Keratinocyte (primary cell): ENCODE measurements at places on chromosomes 13 and 19.

GRCh38 chr13:45872566-45872965 is 21.0 kb upstream of the SIAH3 start:
- DNase-seq: no peak

- no peak for DNase-seq
Observed at GRCh38 chr13:94825507-94825906, 113.2 kb upstream of the SOX21 start.

DNA sequence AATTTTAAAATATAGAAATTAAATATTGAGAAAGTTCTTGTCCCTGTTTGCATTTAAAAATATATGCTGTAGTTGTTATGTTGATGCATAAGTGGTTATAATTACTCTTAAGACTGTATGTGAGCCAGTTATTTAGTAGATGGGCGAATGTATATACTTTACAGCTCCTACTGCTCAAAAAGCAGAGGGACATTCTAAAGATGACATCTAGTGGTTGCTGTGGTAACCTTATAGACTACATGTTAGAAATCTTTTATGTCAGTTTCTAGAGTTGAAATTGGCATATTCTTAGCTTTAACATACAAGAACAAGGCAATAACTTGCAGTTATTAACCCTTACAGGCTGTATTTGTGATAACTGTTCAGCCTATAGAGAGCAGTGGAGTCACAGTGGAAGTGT is 160.5 kb downstream of the OLFM4 start:
- DNase-seq: no peak

DNA sequence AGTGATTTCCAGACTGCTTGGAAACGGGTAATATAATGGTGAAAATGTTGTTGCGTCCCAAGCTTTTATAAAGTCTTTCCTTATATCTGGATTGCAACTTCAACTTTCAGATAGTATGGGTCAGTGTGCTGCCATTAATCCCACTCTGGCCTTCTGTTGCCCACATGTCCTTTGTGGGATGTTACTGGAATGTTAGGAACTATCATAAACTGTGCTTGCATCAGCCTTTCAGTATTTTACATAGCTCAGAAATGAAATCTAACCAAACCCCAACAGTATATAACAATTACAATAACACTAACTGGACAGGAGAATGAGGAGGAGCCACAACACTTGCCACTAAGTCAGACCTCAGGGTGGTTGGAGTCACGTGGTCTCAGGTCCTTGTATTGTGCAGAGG is 78.9 kb downstream of the LNX2 start:
- no peak for DNase-seq

DNA sequence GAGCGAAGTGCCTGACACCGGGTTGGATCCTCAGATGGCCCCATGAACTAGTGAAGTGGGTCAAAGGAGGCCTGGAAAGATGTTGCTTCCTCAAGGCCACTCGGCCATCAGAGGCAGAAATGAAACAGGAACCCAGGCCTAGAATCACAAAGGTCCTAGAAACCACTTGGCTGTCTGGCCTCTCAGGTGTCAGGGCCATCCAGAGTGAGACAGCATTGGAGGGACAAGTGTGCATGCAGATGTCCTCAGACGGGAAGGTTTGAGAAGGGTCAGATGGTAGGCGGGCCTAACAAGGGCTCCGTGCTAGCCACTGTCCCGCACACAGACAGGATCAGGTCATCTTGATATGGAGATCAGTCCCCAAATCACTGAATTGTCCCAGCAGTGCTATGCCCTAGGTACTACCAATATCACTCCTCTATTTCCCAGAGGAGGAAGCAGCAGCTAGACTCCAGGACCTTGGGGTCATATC is 14.3 kb downstream of the CCDC97 start:
- no peak for DNase-seq

GRCh38 chr13:43303033-43303729 is 279.8 kb downstream of the DNAJC15 start:
- no peak for DNase-seq

- no peak for DNase-seq
Observed at GRCh38 chr13:27728271-27728670, 64.0 kb upstream of the GSX1 start.
